ENCODE measurements at places on chromosomes 1 and 21. TPM values are rescaled to one million over a fixed set of nuclear protein-coding genes. Genes with fewer than 3 reads are reported as not detected.

DNA sequence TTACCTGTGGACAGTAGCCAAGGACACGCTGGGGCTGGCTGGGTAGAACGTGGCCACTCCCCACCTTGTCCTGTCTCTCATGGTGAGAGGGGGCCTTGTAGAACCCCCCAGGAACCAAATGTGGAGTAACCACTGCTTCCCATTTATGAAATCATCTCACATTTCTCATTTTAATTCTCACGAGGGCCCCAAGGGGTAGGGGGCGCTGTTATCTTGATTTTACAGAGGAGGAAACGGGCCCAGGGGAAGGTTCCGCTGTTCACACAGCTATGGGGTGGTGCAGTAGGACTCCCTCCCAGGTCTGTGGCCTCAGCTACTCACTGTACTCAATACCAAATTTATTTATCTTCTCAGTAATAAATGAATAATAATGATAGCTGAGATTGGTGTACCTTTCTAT lies 5.5 kb downstream of the SMPDL3B start:
- no peak for DNase-seq

- no peak for DNase-seq
Measured at GRCh38 chr1:90591970-90592356, 125.1 kb downstream of the BARHL2 start.

Gene MX2
- 39.9 TPM for total RNA-seq

Gene LORICRIN
- not detected for total RNA-seq

Gene RNU1-2
- total RNA-seq: 6,165 TPM
